NCI-H1436 treated with DMSO at 0.1 percent for 48 hours (cell line): ENCODE measurements at places on chromosomes 4 and X.

GRCh38 chr4:83558680-83559079, 22.8 kb downstream of the GPAT3 start:
- no peak for DNase-seq

DNA sequence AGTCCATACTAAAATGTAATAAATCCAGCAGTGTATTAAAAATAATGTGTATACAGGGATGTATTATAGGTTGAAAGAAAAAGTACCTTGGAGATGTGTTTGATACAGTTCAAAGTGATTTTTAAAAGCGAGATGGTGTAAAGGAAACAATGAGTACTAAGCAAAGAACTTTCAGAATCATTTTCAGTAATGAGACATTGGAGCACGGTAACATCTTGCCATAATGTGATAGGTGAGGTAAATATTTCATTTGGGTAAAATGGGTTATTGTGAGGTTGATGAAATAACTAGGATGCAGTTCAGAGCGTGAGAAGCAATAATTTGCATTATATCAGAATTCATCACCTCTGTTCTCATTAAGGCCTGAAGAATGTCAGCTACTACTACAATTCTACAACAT, 25.9 kb downstream of the EIF2S3 start:
- DNase-seq: no peak

DNA sequence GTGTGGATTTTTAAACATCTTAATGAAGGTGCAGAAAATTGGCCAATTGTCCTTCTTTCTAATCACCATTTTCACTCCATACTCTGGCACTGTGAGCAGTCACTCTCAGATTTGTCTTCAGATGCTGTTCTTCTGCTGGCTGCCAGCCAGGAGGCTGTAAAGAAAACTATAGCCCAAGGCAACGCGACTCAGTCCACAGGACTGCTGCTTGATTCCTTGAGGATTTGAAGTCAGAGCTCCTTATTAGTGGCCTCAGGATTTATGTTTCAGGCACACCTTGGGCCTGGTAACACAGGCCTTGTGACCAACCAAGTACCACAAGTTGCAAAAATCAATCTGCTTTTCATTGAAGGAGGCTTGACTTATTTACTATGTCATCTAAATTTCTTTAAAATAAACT, 342.6 kb downstream of the GPM6A start:
- no peak for DNase-seq

GRCh38 chr4:25075129-25075528, 44.4 kb upstream of the LGI2 start:
- DNase-seq: no peak

GRCh38 chr4:79431839-79432238, 23.8 kb upstream of the GK2 start:
- no peak for DNase-seq

GRCh38 chrX:123399709-123400108, 215.6 kb downstream of the GRIA3 start:
- DNase-seq: no peak

- DNase-seq: no peak
Observed at GRCh38 chrX:103309860-103310554, 783 bp downstream of the BEX2 start.

- DNase-seq: no peak
Observed at GRCh38 chrX:76064825-76065224, 108.0 kb upstream of the PBDC1 start.

GRCh38 chr4:87188932-87189331, 31.5 kb downstream of the KLHL8 start:
- no peak for DNase-seq

- DNase-seq: no peak
Observed at GRCh38 chrX:26387906-26388305, 171.9 kb downstream of the MAGEB5 start.

DNA sequence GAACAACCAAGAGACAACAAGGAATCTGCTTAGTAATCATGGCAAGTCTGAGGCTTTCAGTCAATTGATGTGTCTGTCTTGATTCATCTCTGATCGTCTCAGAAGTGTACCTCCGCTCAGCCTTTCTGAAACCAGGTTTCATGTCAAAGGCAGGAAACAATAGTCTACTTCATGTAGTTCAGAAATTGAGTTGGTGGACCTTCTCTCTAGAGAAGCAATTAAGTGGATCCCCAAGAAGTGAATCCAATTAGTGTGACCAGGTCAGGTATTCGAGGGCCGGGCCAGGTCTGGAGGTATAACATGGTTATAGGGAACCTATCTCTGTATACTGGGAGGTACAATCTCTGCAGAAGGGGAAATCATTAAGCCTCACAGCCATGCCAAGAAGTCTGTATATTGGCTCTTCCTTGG, 32.0 kb downstream of the DAPP1 start:
- DNase-seq: no peak

DNA sequence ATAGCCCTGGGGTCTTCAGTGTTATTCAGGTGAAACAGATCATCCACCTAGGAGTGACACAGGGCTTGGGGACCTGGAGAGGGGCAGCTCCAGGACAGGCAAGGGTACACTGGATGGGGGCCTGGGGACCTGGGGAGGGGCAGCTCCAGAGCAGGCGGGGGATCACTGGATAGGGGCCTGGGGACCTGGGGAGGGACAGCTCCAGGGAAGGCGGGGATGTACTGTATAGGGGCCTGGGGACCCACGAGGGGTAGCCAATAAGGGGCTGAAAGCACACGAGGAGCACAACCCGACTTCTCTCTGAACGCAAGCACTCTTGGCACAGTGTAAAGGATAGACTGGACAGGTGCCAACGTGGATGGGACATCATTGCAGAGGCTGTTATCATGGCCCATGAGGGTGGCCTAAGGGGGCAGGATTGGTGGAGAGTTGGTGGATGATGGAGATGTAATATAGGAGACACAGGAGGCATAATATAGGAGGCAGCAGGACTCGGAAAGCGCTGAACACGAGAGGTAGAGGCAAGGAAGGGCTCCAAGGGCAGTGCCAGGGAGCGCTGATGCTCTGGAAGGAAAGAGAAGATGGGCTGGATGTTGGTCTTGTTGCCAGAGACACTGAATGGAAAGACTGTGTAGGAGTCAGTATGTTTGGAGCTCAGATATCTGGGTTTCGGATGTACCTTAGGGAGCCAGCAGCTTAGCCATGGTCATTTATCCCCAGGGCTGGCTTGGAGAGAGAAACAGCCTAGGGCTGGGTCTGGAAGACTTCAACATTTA, 37.9 kb upstream of the FGFBP2 start:
- DNase-seq: no peak

- DNase-seq: no peak
Observed at GRCh38 chr4:137266511-137266910, 265.8 kb downstream of the PCDH18 start.
